IgD-negative memory B cell (primary cell): ENCODE measurements at places on chromosomes 1 and 21. TPM values are rescaled to one million over a fixed set of nuclear protein-coding genes. Genes with fewer than 3 reads are reported as not detected.

Gene PPIAL4G
- not detected for polyA plus RNA-seq

Gene SELENBP1
- polyA plus RNA-seq, result not detected

Gene C4BPB
- not detected for polyA plus RNA-seq

Gene LORICRIN
- not detected for polyA plus RNA-seq

Gene SAMSN1
- polyA plus RNA-seq, result 24.6 TPM

Gene LCE3B
- polyA plus RNA-seq, result not detected

Gene OMA1
- 38.4 TPM for polyA plus RNA-seq

Gene KRTAP20-3
- polyA plus RNA-seq, result not detected

Gene GSTM1
- polyA plus RNA-seq, result not detected

Gene DFFB
- 7.1 TPM for polyA plus RNA-seq

Gene CHI3L1
- not detected for polyA plus RNA-seq

Gene CSRP1
- 53.4 TPM for polyA plus RNA-seq

Gene LCE2C
- polyA plus RNA-seq, result not detected

Gene AGL
- 8.1 TPM for polyA plus RNA-seq

Gene ATP1A2
- not detected for polyA plus RNA-seq

Gene ZSWIM5
- polyA plus RNA-seq, result 0.14 TPM

Gene GPR137B
- polyA plus RNA-seq, result 1.9 TPM

Gene TFAP2E
- polyA plus RNA-seq, result 0.31 TPM

Gene ADAMTSL4
- polyA plus RNA-seq, result 0.30 TPM

Gene CNR2
- polyA plus RNA-seq, result 52.1 TPM

Gene SERINC2
- not detected for polyA plus RNA-seq

Gene PSMG1
- 39.4 TPM for polyA plus RNA-seq

Gene WNT9A
- polyA plus RNA-seq, result not detected
